ENCODE measurements at places on chromosomes 4 and X. TPM values are rescaled to one million over a fixed set of nuclear protein-coding genes. Genes with fewer than 3 reads are reported as not detected.

DNA sequence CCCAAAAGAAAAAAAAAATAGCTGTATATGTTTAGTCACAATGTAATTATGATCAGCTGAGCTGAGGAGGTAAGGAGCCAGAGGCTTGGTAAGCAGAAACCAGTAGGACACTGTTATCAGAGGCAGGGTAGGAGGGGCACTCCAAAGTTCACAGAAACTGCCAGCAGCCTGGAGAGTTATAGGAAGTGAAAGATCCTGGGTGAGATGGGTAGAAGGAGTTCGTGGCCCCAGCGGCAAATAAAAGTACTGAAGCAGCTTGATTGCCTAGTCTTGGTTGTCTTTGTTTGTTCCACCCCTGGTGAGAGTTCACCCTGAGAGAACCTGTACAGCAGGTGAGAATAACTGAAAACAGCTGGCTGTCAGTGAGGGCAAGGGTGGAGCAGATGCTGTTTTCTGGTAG lies 340.8 kb downstream of the ADGRL3 start:
- no peak for DNase-seq

DNA sequence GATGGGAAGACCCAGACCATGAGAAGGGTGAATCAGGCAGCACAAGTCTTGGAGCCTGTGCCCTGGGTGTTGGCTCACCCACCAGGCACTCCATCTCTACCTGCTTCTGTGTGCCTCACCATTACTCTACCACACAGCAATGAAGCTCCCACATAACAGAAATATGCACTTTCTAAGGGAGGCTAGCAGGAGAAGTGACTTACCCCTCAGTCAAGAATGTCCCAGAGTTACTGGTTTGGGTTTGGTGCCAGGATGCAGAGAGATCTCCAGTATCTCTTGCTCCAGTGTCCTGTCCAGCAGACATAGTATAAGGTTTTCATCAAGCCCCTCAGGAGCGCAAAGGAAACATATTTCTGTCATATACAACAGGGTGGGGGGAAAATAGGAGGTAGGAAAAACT lies 11.3 kb upstream of the RAB40A start:
- no peak for DNase-seq

GRCh38 chr4:53476232-53477037 lies 99.0 kb downstream of the FIP1L1 start:
- no peak for DNase-seq

- no peak for DNase-seq
Observed at GRCh38 chr4:6011686-6012085, 6.5 kb downstream of the C4orf50 start.

DNA sequence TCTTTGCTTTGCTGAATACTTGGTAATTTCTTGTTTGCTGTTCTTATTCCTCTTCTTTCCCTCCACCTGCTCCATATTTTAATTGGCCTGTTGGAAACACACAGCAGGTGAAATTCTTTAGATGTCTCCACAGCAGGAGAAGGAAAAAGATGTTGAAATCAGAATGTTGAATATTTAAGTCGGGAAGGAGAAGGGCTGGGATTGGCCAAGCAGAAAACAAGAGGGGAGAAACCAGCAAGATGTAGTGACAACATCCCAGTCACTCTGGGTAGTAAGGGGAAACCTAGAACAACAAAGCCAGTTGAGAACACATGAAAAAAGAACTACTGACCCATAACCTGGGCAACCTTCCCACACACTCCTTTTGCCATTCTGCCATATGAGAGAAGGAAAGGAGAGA lies 37.3 kb upstream of the STAG2 start:
- peak; percentile 21 for DNase-seq

Gene DNASE1L1
- polyA plus RNA-seq: 13.1 TPM

DNA sequence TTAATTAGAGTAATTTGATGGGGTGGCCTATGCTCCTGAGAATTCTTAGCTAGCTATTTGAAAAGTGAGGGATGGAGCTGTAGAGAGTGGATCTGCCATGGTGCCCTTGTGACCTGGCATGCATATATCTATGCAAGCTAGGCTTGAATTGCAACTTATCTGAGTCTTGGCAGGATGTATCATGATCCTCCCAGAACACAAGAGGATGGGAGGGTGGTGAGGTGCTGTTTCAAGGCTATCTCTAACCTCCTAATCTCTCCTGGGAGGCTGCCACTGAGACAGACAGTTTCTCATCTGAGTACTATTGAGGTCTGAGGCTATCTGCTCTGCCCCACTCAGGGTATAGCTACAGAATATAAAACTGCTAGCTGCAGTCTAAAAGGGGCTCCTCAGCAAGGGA lies 56.6 kb downstream of the BRCC3 start:
- DNase-seq: no peak

GRCh38 chr4:186714006-186714675 lies 9.5 kb downstream of the FAT1 start:
- DNase-seq: no peak

DNA sequence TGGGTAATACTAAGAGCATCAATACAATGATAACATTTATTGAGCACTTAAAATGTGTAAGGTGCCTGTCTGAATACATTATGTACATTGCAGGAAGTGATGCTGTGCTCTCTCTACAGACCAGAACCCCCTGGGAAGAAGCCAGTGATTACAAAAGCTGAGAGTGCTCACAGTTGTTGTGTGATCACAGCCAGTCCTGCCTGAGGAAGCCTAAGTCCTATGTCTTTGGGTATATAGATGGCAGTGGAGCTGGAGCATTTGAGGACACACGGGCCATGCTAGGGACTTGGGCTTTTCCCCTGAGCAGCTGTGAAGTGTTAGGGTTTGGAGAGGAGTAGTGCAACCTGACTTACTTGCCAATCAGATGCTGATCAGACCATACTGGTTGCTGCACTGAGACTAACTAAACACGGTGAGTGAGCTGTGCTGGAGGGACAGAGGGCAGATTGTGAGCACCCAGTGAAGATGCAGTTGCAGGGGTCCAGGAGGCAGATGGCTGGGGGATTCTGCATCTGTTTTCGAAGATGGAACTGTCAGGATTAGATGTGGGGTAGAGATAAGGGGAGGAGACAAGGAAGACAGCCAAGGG lies 60.8 kb upstream of the TBC1D14 start:
- no peak for DNase-seq

GRCh38 chr4:156948133-156948532 lies 23.5 kb downstream of the PDGFC start:
- no peak for DNase-seq

GRCh38 chrX:12978205-12979025 lies 3.5 kb downstream of the TMSB4X start:
- no peak for DNase-seq

Gene NXF2
- polyA plus RNA-seq: 0.71 TPM

- DNase-seq: no peak
Observed at GRCh38 chr4:140427919-140428471, 547 bp upstream of the CLGN start.

GRCh38 chrX:25013632-25014365 lies 2.0 kb downstream of the ARX start:
- no peak for DNase-seq

Gene ADGRL3
- polyA plus RNA-seq: 31.1 TPM

All from left kidney (tissue), 8 donors.